H9 (cell line): ENCODE measurements at places on chromosomes 1 and 21. TPM values are rescaled to one million over a fixed set of nuclear protein-coding genes. Genes with fewer than 3 reads are reported as not detected.

HPCAL4 gene
- 0.15 TPM in 2 replicates for total RNA-seq

- DNase-seq: peak; percentile 72
Observed at GRCh38 chr1:233440951-233441401, 113.5 kb downstream of the MAP3K21 start.

DNA sequence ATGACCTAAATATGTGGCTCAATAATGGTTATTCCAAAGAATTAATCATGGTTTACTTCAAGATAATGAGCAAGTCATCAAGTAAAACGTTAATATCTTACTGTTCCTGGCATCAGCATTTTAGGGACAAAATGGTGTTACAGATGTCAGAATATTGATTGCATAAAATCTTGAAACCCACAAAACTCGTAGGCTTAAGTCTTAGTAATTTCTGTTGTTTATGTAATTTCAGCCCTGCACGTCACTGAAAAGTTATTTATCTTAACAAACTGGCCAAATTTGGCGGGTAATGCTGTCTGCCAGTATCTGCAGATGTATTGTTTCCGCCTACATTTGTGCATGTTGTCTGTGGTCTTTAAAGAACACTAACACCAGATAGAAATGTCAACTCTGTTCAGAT is 25.8 kb downstream of the CDC7 start:
- no peak for DNase-seq

DNA sequence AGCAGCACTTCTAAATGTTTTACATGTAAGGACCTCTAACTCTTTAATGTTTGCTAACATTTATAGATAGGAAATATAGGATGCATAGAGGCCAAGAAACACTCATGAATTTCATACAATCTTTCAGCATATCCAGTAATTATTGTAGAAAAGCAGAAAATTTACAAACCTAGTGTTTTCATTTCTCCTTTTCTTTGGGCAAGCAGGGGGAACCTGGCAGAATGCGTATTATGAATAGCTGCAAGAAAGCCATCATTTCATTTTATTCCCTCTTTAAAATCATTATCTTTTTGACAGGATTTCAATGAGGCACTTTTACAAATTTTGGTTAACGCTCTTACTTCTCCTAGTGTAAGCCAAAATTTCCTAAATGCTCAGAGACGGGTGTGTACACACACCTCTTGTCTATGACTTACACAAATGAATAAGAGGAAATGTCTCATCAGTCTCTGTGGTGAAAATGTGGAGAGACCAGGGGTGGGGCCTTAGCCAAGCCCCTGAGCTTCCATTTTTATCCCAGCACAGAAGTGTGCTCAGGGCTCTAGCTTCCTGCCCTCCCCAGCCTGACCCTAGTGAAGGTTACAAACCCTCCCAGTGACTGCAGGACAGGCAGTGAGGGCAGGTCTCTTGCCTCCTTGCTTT is 91.6 kb downstream of the LRRC8C start:
- DNase-seq: no peak

- no peak for DNase-seq
Observed at GRCh38 chr1:162367772-162368171, 8.9 kb downstream of the SPATA46 start.

GRCh38 chr1:93111561-93111960 is 32.5 kb downstream of the MTF2 start:
- DNase-seq: no peak

DNA sequence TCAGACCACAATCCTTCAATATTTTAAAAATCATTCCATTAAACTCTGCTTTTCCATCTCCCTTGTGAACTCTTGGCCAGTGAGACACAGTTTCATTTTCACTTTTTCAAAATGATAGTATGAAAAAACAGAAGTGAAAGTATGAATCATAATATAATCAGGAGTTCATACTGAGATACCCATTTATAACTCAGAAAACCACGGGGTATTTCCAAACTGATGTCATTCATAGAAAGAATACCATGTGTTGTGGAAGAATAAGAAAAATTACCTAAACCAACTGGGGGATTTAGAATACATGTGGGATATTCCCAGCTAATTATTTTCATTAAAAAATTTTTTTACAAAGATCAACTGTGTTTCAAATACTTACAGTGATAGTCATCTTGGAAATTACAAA is 149.9 kb downstream of the MRPL39 start:
- no peak for DNase-seq
